ENCODE measurements at places on chromosomes 11 and 22.

DNA sequence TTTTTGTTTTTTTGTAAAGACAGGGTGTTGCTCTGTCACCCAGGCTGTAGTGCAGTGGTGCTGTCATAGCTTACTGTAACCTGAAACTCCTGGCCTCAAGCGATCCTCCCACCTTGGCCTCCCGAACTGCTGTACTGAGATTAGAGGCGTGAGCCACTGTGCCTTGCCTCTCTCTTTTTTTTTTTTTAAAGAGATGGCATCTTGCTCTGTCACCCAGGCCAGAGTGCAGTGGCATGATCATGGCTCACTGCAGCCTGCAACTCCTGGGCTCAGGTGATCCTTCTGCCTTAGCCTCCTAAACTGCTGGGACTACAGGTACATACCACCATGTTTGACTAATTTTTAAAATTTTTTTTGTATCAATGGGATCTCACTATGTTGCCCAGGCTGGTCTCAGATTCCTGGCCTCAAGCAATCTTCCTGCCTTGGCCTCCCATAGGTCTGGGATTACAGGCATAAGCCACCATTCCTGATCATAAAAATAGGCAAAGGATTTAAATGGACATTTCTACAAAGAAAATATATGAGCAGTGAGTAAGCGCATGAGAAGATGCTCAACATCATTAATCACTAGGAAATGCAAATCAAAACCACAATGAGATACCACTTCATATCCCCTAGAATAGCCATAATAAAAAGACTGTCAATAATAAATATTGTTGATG lies 17.3 kb upstream of the CLNS1A start:
- no peak for DNase-seq

- DNase-seq = no peak
These were observed 25.0 kb upstream of the TUB start for GRCh38 chr11:8055836-8056526.

DNA sequence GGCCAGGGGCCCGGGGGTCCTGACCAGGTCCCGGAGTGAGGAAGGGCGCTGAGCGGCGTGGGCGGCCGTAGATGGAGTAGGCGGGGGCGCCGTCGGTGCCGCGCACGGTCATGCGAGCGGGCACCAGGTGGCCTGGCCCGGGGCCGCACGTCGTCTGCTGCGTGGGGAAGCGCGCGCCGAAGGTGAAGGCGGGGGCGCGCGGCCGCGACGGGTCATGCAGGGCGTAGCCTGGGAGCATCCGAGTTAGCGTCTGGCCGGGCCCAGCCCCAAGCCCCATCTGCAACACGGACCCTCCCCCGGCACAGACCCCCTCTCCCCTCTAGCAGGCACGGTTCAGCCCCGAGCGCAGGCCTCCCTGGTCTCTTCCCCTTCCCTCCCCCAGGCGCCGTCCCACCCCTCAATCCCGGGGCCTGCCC lies 1.7 kb upstream of the TYMP start:
- DNase-seq = no peak

GRCh38 chr11:116602637-116602942 lies 170.2 kb downstream of the BUD13 start:
- DNase-seq = no peak

DNA sequence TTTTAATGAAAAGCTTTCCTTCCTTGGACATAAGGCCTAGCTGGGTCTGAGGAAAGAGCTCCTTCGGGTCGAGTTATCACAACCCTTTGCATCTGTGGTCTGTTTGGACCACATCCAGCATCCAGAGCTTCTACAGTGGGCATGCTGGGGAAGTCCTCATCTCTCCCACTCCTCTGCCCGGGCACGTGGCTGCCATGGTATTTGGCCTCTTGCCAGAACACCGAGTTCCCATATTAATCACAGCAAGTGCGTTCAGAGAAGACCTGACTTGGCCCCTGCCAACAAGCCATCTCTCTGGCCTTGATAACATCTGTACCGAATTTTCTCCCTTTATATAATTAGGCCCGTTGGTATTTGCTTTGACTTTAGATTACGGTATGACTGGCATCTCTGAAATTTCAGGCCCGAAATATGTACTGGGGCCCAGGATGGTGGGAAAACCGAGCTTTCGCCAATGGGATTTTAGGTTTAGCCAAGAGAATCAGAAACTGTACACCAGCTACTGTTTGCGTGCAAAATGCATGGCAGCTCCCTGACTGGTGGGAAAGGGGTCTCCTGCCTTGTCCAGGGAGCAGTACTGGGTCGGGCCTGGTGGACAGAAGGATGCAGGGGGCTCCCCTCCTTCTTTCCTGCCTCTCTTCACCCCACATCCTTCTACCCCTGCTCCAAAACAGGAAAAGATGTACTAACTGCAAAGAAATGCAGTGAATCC lies 90.0 kb downstream of the MICAL2 start:
- peak; percentile 15 for DNase-seq

- no peak for DNase-seq
These were observed 48.4 kb upstream of the RAB1B start for GRCh38 chr11:66219846-66220565.

GRCh38 chr11:20483931-20484330 lies 96.4 kb downstream of the PRMT3 start:
- DNase-seq = no peak

GRCh38 chr11:88520391-88520790 lies 182.9 kb upstream of the CTSC start:
- peak; percentile 6 for DNase-seq

- peak; percentile 53 for DNase-seq
These were observed 6.0 kb upstream of the MAPK11 start for GRCh38 chr22:50276143-50276542.

- DNase-seq = peak; percentile 3
These were observed 8.0 kb upstream of the MMP10 start for GRCh38 chr11:102788334-102788995.

DNA sequence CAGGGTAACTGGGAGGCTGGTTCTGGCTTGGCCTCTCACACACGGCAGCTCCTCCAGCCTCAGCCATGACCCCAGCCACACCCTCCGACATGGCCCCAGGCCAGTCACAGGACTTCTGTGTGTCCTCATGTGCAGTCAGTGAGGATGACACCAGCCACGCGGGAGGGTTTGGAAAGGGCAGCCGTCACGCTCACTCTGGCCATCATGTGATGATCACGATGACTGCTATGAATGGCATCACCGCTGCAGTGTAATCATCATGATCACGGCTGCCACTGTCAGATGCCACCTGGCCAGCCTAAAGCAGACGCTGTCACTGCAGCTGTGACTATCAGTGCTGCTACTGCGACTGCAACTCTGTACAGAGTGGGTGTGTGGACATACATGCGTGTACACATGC lies 640.9 kb downstream of the BRD1 start:
- no peak for DNase-seq

GRCh38 chr11:86159581-86159891 lies 85.0 kb upstream of the EED start:
- no peak for DNase-seq

GRCh38 chr22:39478441-39478850 lies 21.6 kb downstream of the MGAT3 start:
- DNase-seq = peak; percentile 7

DNA sequence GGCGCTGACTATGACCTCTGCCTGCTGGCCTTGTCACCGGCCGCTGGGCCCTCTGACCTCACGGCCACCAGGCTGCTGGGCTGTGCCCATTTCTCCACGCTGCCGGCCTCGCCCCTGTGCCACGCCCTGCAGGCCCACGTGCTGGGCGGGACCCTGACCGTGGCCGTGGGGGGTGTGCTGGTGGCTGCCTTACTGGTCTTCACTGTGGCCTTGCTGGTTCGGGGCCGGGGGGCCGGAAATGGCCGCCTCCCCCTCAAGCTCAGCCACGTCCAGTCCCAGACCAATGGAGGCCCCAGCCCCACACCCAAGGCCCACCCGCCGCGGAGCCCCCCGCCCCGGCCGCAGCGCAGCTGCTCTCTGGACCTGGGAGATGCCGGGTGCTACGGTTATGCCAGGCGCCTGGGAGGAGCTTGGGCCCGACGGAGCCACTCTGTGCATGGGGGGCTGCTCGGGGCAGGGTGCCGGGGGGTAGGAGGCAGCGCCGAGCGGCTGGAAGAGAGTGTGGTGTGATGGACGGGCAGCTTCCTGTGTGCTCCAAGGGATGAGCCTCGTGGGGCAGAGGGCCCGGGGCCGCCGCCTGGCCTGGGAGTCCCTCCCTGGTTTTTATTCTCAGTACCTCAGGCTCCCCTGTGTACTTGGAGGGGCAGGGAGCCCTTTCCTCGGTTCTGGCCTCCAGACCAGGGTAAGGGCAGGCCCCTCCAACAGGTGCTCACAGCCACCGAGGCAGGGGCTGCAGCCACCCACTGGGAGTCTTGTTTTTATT lies 3.0 kb downstream of the LRFN4 start:
- no peak for DNase-seq

DNA sequence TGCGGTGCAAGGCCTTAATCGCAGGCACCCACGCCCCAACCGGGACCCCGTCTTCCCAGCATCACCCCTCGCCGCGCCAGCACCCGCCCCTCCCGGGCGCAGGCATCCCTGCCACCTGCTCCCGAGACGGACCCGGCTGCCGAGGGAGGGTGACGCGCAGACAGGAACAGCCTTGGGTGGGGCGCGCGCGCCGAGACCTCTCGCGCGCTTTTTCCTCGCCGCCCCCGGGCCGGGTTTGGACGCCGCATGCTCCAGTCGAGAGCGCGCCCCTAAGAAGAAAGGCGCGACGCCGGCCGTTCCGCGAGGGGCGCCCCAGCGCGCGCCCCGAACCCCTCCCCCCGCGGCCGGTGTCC lies 504 bp downstream of the CFL1 start:
- DNase-seq = no peak

GRCh38 chr11:13046637-13047570 lies 37.8 kb downstream of the RASSF10 start:
- no peak for DNase-seq

GRCh38 chr22:50584106-50585096 lies 1.8 kb upstream of the CHKB start:
- no peak for DNase-seq

DNA sequence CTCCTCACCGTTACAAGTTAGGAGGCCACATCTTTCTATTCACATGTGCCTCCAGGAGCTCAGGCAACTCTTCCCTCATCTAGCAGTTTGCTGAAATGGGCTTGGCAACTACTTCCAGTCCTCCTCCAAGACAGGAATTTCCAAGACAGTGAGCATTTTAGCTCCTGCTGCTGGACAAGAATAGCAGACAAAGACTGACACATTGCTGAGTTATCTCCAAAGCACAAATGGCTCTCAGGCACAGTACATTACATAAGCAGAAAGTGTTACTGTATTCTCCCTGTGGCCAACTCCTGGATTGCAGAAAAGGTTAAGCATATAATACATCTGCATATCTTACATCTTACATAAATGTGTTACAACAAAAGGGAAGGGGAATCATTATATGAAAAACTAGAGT lies 83.2 kb upstream of the POU2AF2 start:
- no peak for DNase-seq

DNA sequence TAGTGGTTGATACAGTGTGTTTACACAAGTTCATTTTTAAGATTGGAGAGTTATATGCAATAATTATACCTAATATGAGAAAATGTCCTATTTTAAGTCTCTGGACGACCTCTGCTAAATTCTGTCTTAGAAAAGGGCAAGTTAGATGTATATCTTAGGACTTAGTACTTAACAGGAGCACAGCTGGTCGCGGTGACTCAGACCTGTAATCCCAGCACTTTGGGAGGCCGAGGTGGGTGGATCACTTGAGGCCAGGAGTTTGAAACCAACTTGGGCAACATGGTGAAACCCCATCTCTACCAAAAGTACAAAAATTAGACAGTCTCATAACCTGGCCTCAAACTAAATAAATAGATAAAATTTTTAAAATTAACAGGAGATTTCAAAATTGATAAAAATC lies 27.2 kb downstream of the BSX start:
- DNase-seq = no peak

GRCh38 chr22:44116755-44117684 lies 63.7 kb upstream of the PARVG start:
- no peak for DNase-seq

- DNase-seq = no peak
These were observed 14.1 kb downstream of the POLA2 start for GRCh38 chr11:65275906-65276305.

DNA sequence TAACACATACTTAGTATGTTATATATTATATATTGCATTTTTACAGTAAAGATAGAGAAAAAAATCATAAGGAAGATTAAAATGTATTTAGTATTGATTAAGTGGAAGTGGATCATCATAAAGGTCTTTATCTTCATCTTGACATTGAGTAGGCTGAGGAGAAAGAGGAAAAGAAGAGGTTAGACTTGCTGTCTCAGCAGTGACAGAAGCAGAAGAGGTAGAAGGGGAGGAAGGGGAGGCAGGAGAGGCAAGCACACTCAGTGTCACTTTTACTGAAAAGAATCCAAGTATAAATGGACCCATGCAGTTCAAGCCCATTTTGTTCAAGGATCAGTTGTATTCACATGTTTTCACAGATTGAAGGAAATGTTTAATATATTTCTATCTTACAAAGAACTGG lies 69.7 kb downstream of the GAB2 start:
- no peak for DNase-seq

DNA sequence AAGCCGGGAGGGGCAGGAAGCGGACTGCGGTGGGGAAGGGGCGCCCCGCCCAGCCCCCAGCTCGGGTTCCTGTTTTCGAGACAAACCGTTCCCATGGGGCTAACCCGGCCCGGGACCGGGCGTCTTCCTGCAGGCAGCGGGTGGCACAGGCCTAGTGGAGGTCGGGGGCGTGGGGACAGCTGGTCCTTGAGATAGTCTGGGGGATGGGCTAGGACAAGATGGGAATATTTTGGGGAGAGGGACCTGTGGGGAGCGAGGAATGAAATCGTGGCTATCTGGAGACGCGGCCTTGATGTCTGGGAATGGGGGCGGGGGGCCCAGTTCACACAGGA lies 1.2 kb upstream of the RASGRP2 start:
- no peak for DNase-seq

- DNase-seq = peak; percentile 43
These were observed 35.9 kb upstream of the ZBED5 start for GRCh38 chr11:10893714-10894151.

DNA sequence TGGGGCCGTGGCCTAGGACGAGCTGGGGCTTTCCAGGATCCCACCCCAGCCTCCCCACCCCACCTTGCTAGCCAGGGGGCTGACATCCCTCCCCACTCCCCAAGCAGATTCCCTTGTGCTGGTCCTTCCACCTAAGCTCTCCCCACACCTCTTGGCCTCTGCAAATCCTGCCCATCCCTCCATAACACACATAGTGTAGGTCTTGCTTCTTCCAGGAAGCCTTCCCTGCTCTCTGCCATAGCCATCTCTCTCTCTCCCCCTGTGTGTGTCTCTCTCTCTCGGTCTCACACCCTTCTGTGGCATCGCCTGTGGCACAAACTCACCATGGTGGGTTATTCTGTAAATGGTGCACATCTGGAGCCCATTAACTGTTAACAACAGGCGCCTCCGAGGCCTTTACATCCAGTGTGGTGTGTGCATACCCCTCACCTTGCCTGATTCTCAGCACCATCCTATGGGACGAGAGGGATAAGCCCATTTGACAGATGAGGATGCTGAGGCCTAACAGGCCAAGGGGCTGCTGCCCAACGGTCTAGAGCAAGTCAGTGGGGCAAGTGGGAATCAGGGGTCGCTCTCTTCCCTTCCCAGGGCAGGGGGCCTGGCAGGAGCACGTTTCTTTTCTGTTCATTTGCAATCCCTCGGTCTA lies 22.2 kb upstream of the PICK1 start:
- DNase-seq = no peak

- DNase-seq = no peak
These were observed 63.3 kb downstream of the ADAMTS15 start for GRCh38 chr11:130511765-130512164.

- DNase-seq = no peak
These were observed 46.9 kb downstream of the SMIM38 start for GRCh38 chr11:69202511-69203221.
